ENCODE measurements at places on chromosomes 12 and 14. TPM values are rescaled to one million over a fixed set of nuclear protein-coding genes. Genes with fewer than 3 reads are reported as not detected.
A peak's percentile ranks its signal among the peaks of the same experiment; 100 is the strongest.

Gene ENDOU
- total RNA-seq, result not detected

Gene HAL
- 0.23 TPM for total RNA-seq

Gene HOXC9
- total RNA-seq, result 9.9 TPM

DNA sequence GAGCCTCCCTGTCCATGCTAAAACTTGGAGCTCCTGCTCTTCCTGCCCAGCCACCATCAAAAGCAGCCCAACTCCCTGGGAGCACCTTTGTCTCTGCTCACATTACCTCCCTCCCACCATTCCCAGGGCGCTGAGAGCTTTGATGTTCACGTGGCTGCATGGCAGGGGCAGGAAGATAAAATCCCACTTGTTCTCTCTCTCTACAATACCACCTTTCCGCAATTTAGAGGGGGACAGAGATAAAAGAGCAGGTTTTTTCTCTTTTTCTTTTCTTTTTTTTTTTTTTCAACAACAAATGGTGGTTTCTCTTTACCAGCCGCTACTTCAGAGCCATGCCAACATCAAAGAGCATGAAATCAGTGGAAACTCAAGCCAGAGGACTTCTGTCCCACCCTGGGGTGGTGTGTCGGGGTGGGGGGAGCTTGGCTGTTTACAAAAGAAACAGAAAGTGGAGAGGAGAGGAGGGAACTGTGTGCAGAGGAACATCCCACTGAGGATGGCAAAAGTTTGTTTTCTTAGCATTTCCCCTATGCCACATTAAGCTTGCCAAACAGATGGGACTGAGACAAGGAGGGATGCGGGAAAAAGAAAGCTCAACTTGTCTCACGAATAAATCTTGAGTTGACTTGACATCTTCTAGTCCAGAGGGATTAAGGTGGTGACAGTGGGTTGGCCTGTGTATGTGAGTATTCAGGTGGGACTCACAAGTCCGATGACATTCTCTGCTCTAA is 103.7 kb upstream of the NUDT4 start:
- no peak for DNase-seq

- no peak for DNase-seq
Observed at GRCh38 chr12:109092497-109093021, 713 bp downstream of the ALKBH2 start.

GRCh38 chr12:22230280-22230794 is 104.2 kb downstream of the ST8SIA1 start:
- DNase-seq, result no peak

DNA sequence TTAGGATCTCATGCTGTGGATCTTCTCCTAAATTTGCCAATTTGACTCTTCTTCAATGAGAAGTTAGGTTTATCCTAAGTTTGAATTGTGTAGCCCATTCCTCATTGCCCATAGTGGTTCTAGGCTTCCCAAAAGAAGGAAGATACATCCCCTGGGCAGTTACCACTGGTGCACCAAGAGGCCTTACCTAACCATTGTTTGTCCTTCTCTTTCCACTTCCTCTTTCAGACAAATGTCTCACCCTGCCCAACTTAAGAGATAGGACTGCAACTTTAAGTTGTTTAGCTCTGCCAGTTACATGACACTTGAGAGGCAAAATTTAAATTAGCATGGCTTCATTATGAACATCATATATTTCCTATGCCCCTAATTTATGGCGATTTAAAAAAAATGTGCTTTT is 9.4 kb upstream of the KCNH3 start:
- DNase-seq, result no peak

DNA sequence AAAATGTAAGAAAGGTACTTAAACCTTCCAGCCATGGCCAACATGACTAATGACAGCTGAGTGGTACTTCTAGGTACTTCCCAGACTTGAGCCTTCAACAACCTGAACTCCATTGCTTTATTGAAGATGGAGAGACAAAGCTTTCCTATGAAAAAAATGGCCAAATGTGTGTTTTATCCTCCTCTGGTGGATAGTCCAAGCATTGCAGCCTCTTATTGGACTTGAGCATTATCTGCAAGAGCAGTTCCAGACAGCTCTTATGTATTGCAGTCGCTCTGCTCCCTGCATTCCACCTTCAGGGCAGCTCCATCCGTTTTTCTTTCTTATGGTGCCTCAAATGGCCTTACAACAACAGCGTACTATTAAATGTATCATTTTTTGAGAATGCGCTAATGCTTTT is 588.2 kb downstream of the NRXN3 start:
- no peak for DNase-seq

DNA sequence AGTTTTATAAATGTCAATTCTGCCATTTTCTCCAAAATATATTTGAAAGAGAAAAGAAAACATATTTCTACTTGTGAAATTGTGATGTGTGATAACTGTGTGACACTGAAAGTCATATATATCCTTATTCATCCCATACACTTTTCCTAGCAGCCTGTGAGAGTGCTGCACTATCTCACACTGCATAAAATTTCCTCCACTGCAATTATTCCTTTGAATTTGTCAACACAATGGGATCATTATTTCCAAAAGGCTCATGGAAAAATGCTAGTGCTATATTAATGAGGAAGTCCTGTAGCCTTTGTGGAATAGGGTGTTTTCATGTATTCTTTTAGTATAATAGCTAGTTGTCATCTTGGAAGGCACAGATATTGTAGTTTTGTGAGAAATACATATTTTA is 504.1 kb downstream of the RPL10L start:
- no peak for DNase-seq

GRCh38 chr14:31205681-31206535 is 1.7 kb downstream of the HECTD1 start:
- no peak for DNase-seq

- no peak for DNase-seq
Observed at GRCh38 chr12:26203167-26203780, 7.9 kb downstream of the SSPN start.

DNA sequence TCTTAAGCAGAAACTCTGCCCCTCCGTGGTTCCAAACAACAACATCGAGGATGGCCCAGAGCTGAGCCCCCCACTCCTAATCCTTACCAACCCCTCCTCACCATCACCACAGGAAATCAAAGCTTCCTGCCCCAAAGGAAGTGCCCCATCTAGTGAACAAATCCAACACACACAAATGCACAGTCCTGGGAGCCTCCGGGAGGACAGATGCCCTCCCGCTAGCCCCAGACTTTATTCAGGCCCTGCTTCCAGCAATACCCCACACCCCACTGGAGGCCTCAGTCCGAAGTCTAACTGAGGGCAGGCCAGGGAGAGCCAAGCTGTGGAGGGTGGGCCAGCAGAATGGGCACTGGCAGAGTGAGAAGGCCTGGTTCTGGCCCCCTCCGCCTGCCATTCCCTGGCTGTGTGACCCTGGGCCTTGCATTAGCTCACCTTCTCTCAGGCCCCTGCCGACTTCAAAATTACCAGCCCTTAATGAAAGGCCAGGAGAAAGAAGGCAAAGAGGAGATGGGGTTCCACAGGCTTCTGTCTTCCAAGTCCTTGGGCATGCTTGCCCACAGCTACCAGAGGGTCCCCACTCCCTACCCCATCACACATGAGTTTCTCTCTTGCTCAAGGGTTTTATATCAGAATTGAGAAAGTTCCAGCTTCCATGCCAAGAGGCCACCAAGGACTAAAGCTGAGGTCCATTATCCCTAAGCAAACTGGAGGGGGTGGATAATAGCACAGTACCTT is 2.3 kb downstream of the HDAC7 start:
- DNase-seq, result no peak

DNA sequence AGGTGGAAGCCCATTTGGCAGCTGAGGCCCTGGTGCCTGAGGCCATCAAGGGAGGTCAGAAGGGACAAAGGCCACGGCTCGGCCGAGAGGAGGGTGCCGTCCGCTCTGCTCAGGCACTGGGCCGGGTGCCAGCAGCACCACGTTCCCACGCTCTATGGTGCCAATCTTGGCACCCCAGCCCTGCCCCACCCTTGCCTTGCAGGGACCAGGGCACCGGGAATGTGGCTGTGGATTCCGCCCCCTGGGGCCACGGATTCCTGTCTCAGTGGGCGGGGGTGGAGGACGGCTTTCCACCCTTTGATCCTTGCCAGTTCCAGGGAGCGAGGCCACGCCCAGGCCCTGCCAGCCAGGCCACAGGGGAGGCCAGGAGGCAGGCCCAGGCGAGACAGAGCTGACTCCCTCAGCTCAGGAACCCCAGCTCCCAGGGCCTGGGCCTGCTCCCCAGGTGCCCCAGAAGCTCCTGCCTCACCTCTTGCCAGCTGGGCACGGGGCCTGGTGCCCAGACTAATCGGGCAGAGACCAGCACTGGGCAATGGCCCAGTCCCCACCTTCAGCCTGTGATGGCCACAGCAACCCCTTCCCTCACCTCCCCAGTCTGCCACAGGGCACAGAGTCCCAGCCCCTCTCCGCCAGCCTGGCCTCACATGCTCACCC is 26.4 kb upstream of the GPR132 start:
- peak; percentile 60 for DNase-seq

DNA sequence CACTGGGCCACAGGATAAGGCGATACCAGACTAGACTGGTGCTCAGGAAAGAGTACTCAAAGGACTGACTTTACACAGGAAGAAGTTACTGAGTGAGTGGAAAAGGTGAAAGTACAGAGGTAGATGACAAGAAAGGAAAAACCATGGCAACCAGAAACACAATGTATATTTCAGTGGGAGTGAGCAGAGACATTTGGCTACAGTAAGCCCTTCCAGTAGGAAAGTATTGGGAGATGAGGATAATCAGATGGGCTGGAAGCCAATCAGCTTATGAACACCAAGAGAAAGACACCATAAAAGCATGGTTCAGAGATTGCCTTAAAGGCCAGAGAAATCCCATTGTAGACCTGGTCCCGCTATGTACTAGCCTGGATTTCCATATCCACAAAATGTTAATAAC is 51.6 kb downstream of the TMTC1 start:
- no peak for DNase-seq

- DNase-seq, result no peak
Observed at GRCh38 chr14:104442107-104442551, 137.4 kb upstream of the C14orf180 start.

- DNase-seq, result no peak
Observed at GRCh38 chr12:24954261-24954660, 5.4 kb upstream of the BCAT1 start.

DNA sequence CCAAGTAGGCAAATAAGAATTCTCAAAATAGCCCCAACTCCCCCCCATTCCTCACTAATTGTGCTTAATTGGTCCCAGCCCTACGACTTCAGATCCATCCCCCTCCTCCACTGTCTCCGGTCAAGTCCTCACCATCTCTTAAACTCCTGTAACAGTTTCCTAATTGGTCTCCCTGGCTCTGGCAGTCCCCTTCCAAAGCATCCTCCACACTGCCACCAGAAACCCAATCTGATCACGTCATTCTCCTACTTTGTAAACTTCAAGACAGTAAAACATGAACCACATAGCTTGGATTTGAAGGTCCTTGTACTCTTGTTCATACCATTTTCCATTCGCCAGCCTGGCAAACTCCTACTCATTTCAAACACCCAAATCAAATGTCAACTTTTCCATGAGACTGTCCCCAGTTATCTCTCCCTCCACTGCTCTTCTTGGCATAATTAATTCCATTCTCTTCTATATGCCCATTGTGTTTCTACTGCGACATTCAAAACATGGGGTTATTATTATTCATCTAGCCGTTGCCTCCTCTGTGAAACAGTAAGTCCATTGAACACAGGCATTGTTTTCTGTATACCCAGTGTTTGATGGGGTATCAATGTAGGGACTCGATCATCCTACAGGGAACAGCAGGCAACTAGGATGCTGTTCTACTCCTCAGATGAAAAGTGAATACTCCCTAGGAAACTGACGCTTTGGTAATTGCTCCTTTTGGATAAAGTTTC is 104.6 kb downstream of the EGLN3 start:
- DNase-seq, result no peak

DNA sequence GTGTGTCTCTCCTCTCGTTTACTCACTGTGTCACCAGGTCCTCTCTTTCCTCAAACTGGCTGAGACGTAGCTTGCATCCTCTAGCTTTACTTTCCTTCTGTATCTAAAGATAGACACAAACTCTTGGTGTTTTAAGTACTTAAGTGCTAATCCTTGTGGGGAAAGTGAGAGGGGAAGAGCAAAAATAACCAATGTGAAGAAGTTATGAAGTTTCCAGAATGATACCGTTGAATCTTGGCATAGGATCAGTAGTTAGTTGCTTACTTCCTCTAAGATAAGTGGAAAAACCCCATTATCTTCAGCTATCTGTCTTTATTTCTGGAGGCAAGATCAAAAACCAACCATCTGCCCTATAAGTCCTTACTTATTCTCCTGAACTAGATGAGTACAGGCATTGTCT is 10.6 kb downstream of the FAR2 start:
- no peak for DNase-seq

DNA sequence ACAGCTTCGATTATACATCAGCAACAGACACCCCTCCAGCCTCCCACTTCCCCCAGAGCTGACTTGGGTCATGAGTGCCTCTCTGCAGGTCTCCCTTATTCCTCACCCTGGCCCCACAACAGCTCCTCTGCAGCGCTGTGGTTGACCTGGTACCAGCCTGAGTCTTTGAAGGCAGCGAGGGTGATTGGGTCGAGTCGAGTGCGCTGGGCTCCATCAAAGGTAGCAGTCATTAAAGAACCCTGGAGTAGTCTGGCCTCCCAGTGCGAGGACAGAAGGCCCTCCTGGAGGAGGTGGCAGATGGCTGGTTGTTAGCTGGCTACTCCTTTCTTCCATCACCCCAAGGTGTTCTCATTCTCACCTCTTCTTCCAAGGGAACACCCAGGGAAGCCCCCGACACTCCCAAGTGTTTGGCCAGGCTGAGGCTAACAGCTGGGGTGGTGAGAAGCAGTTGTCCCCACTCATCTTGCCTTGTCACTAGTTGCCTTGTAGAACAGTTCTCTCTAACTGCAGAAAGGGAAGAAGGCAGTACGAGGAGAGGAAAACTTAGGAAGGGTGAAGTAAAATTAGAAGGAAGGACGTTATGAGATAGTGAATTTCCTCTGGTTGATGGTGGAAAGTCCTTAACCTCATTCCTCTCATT is 2.7 kb downstream of the CIROP start:
- DNase-seq, result no peak

- DNase-seq, result no peak
Observed at GRCh38 chr12:188910-189621, 24.9 kb downstream of the SLC6A12 start.

DNA sequence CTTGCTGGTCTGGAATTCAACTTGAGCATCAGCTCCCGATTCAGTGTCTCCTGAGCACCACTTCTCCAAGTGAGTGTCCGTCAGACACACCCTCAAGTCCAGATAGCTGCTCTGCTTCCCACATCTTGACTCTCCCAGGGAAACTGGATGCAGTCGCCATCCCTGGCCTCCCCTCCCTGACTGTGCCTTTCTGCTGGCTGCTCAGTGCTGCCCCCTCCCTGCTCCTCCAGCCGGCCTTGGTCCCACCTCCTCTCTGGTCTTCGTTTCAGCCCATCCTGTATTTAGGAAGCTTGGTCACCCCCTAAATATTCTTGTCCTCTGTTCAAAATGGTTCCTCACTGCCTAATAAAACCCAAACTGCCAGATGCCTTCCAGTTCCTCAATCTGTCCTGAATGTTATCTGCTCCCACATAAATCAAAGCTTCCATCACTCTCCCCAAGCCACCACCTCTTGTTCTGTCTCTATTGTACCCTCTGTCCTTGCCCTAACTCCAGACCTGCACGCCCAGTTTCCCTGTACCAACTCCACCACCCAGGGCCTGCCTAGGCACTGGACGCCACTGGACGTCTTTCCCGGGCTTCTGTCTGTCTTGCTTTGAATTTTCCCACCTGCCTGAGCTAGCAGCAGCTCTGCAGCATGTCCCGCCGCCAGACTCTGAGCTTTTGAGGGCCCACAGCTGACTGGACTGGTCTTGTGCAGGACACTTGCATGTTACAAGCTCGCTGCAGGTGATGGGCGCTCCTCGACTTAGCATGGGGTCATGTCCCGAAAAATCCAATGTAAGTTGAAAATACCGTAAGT is 33.8 kb downstream of the CCDC92 start:
- DNase-seq, result no peak
